ENCODE measurements at places on chromosomes 12 and 14.
A peak's percentile ranks its signal among the peaks of the same experiment; 100 is the strongest.

GRCh38 chr12:10025236-10025635 lies 5.2 kb upstream of the CLEC9A start:
- DNase-seq: no peak

GRCh38 chr14:75578786-75579337 lies 442 bp downstream of the FLVCR2 start:
- no peak for DNase-seq

DNA sequence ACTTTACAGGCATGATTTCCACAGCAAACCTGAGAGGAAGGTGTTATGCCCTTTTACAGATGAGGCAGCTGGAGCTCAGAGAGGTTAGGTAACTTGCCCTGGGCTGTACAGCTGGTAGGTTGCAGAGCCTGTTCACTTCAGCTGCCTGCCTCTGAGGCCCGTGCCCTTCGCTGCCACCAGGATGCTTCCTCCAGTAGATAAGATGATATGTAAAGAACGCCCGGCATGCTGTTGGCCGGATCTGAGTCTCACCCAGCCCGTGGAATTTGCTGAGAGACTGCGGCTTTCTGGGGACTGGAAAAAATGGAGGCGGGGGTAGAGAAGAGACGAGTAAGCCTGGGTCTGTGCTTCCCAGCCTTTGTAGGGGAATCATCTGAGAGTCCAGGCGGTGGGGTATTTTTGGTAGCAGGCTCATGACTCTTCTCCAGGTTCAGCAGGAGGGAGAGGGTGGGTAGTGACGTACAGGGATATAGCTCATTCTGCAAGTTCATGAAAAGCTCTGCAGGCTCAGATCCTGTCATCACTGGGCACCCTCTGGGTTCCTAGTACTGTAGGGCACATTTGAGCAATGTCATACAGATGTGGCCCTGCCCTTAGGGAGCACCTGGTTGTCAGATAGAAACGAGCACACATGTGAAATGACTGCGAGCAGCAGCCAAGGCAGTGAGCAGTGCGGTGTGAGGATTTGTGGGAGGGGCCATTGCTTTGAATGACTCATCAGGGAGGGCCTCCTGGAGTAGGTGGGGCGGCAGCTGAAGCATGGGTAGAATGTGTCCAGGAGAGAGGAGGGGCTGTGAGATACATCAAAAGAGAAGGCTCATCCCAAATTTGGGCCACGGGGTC lies 159.4 kb downstream of the TSPAN9 start:
- DNase-seq: peak; percentile 21

DNA sequence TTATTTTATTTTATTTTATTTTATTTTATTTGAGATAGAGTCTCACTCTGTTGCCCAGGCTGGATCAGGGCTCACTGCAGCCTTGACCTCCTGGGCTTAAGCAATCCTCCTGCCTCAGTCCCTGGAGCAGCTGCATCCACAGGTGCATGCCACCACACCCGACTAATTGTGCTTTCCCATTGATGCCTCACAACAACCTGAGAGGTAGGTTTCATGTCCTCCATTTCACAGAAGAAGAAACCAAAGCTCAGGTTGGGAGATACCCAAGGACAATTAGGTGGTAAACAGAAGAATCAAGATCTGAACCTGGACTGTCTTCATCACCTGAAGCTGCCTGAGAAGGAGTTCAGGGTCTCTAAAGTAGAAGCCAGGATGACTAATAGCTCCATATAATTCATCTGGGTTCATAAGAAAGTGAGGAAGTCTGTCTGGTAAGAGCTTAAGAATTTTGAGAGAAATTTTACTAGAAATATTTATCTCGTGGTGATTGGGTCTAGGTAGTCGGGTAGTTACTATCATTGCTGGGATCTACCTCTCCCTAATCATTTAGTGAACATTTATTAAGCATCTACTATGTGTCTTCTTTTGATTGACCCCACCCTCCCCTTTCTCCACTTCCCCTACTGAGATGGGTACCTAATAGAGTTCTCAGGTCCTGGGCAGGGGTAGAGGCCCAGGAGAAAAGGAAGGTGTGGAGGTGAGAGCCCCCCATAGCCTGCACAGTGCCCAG lies 23.2 kb upstream of the ATP5MC2 start:
- DNase-seq: no peak

DNA sequence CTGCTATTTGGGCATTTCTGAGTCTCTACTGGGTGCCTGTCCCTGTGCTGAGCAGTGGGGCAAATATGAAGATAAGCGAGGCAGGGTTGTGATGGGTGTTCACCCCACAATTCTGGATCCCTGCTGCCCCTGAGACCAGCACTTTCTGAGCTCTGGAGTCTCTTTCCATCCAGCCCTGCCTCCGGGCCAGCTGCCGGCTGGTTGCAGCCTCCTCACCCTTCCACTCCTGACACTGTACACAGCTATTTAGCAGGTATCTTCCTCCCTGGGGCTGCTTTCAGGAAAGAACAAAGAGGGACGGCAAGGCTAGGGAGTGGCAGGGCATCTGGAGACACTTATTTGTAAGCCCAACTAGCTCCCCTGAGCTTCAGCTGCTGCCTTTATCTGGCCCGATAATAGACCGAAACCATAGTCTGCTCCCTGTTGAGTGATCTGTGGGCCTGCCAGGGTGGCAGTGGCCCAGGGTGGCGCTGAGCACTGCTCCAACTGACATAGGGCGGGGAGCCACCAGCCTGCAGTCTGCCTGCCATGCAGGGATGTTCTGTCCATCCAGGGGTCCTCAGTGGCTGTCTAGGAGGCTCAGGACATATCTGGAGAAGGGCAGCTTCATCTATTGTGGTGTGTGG lies 7.6 kb upstream of the KRT80 start:
- DNase-seq: no peak

DNA sequence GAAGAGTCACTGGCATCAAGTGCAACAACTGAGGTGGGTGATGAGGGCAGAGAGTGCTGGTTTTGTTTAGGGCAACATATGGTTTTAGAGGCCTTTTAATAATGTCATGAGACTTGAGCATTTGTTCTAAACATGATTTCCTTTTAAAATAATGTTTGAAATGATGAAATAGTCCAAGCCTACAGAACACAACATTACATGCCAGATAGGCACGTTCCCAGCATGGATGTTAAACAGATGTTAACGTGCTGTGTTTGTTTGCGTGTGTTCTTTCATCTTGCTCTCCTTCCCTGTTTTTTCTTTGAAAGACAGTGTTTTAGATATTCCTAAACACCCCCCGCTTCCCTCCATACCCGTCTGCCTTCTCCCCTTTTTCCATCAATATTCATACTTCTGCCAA lies 82.3 kb downstream of the RGS6 start:
- DNase-seq: no peak

DNA sequence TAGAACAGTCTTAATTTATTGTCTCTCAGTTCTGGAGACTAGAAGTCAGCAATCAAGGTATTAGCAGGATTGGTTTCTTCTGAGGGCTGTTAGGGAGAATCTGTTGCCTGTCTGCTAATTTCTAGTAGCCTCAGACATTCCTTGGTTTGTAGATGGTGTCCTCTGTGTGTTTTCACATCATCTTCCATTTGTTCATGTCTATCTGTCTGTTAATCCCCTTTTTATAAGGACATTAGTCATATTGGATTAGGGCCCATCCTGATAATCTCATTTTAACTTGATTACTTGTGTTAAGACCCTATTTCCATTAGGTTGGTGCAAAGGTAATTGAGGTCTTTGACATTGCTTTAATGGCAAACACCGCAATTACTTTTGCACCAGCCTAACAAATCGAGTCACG lies 34.3 kb downstream of the TBC1D15 start:
- no peak for DNase-seq

DNA sequence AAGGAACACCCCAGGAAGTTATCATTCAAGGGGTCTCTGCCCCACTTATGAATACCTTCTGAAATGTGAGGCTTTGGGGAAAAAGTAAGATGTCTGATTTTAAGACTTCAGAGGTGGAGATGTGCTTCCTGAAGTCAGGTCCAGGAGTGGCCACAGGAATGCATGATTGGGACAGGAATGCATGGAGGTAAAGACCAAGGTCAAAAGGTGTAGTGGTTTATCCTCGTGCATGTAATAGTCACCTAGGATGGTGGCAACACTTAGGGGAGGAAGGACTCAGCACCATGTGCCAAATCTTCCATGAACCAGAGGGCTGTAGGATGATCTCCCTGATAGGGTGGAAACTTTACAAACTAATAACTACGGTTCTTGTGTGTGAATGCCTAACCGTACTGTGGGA lies 217.3 kb downstream of the C12orf75 start:
- no peak for DNase-seq

DNA sequence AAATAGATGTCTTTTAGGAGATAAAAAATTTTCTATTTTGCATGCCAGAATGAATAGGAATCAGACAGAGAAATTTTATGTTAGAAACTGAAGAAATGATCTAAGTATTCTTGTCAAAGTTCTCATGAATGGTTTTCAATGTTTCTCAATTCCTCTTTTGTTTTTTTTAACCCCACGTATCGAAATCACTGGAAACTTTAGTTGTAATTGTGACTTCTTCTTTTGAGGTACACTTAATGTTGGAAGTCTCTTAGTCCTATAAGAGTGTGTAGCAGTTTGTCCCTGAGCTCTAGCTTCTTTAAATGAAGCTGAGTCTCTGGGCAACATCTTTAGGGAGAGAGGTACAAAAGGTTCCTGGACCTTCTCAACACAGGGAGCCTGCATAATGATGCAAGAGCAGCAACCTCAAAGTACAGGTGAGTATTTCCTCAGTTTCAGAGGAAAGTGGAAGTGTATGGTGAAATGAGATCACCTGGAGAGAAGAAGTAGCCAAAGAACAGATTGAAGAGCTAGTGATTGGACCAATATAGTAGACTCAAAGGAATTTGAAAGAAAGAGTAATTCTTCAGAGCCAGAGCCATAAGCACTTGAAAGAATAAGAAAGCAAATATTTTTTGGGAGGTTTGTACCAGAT lies at the start of gene CLEC6A:
TSS of gene CLEC6A (plus strand) at position 236 of the 634 bp plus-strand sequence. CDS start at position 386, 150 bp downstream.
- DNase-seq: no peak

DNA sequence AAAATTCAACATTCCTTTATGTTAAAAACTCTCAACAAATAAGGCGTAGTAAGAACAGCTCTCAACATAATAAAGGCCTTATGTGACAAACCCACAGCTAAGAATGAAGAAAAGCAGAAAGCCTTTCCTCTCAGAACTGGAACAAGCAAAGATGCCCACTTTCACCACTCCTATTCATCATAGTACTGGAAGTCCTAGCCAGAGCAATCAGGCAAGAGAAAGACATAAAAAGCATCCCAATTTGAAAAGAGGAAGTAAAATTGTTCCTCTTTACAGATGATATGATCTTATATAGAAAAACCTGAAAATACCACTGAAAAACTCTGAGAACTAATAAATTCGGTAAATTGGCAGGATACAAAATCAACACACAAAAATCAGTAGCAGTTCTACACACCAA lies 52.1 kb downstream of the STON2 start:
- DNase-seq: no peak

- DNase-seq: no peak
Observed at GRCh38 chr14:54722791-54723432, 156.0 kb downstream of the SAMD4A start.

DNA sequence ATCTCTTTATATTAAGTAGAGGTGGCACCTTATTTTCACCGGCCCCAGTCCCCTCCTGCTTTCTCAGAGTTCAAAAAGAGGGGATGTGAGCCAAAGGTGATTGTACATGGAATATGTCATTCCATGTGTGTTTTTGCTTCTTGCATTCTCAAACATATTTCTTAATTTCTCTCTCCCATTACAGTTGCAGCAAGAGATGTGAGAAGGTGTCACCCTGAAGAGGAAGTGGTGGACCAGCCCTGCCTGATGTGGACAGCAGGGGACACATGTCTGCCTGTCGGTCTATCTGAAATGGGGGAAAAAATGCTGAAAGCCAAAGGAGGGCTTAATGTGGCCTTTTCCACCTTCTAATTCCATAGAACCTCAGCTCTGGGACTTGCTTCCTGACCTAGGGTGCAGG lies 1.9 kb upstream of the FOXN3 start:
- DNase-seq: no peak

DNA sequence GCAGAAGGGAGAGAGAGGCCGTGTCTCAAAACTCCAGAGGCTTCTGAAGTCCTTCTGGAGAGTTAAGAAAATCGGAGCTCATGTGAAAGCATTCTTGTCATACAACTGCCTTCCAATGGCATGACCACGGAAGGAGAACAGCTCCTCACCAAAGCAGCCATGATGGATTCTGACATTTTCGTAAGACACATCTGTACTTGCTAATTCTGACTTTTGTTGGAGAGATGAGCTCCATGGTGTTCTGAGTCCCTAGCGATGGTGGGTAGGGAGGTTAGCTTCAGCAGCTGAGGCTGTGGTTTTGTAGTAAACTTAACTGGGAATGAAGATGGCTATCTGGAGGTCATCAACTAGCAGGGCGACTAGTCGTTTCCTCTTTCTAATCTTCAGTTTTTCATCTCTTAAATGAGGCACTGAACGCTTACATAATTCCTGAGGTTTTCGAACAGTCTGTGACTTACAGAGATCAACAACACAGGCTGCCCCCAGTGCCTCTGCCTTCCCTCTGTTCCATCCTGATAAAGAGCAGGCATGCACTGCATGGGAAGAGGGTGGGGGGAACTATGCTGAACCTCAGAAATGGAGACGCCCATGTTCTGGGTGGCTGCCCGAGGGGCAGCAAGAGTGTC lies 28.6 kb upstream of the DICER1 start:
- no peak for DNase-seq

DNA sequence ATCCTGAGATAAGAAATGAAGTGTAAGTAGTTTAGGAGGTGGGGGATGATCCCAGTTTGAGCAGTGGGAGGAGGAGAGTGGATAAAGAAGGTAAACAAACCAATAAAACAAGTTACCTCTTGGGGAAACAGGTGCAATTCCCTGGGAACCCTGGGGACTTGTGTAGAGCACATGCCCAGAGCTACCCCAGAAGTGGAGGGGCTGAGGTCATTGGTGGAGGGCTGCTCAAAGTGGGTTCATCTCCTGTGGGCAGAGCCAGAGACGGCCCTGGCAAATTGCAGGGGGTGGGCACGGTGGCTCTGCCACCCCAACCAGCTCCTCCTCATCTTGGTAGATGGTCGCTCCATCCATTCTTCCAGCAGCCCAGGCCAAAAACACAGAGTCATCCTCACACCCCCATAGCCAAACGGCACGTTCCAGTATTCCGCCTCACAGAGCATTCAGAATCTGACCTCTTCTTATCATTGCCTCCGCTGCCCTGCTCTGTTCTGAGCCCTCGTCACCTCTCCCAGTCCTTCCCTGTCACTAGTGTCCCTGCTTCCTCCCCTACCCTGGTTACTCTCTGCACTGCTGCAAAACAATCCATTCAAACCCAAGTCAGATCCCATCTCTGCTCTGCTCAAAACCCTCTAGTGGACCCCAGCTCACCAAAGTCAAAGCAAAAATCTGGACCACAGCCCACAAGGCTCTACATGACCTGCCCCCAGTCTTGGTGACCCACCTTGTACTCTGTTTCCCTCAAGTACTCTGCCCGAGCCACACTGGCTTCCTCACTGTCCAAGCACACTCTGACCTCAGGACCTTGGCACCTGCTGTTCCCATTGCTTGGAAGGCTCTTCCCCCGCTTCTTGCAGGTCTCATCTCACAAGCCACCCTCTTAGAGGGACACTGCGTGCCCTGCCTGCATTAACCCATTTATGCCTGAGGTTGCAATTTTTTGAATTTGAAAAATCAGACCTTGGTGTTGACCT lies 5.5 kb downstream of the CYP46A1 start:
- no peak for DNase-seq

All from transverse colon (tissue), 4 donors.